ENCODE measurements at places on chromosomes 16 and 17.

GRCh38 chr16:55426865-55427484 is 52.0 kb upstream of the MMP2 start:
- DNase-seq: no peak

DNA sequence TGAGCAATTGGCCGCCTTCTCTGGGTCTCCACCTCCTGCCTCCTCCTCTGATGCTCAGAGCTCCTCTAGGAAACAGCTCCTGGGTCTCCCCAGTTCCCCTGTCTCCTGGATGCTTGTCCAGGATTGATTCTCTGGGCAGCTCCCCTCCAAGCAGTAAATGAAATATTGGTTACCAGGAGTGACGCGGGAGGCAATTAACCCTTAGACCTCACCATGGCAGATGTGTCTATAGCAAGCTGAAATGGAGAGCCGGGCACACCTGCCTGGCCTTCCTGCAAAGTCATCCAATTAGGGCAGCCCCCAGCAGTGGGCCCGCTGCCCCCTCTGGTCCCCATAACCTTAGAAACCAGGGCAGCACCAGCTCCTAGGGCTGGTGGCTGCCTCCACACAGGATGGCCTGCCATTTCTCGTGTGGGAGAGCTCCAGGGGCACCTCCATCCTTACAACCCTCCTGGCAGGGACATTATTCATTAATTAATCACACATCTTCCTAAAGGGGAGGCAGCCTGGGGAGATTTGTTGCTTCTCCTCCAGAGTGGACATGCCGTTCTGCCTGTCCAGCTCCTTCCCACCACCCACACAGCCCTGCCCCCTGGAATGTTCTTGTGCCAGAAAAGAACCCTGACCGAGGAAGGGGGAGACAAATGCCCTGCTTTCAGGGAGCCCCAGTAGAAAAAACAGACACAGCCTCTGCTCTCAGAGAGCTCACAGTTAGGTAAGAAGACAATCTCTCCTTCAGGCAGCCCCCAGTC is 8.3 kb upstream of the KIF18B start:
- DNase-seq: no peak

DNA sequence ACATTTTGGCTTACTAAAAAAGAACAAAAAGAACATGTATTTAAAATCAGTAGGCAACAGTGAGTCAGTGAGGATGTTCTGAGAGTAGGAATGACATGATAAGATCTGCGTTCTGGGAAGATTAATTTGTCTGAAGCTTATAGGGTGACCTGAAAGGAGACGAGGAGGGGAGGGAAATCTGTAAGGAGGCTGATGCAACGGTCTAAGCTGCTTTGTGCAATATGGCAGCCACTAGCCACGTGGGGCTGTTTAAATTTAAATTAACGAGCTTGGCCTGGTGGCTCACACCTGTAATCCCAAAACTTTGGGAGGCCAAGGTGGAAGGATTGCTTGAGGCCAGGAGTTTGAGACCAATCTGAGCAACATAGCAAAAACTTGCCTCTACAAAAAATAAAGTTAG is 181.6 kb upstream of the CACNG3 start:
- no peak for DNase-seq

- DNase-seq: no peak
These were observed 91.2 kb downstream of the IRX5 start for GRCh38 chr16:55021595-55022475.

GRCh38 chr17:17028059-17028877 is 14.0 kb upstream of the MPRIP start:
- DNase-seq: no peak

DNA sequence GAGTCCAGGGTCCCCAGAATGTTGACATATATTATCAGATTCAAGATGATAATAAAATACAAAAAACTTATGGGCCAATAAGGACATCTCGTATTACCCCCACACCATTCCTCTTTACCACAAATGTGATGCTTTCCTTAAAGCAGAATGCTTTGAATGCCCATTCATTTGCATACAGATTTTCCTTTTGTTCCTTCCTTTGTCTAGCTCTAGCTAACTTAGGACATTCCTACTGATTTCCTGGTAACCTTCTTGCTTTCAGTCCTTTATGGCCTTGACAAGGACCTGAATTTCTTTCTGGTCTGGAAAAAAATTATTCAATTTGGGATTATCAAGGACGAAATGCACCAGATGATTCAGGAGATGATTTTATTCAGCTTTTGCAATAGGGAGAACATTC is 304.0 kb downstream of the TMEM114 start:
- no peak for DNase-seq

- DNase-seq: no peak
These were observed 13.6 kb downstream of the SMPD3 start for GRCh38 chr16:68434624-68435210.
